ENCODE measurements at places on chromosomes 4 and X.

DNA sequence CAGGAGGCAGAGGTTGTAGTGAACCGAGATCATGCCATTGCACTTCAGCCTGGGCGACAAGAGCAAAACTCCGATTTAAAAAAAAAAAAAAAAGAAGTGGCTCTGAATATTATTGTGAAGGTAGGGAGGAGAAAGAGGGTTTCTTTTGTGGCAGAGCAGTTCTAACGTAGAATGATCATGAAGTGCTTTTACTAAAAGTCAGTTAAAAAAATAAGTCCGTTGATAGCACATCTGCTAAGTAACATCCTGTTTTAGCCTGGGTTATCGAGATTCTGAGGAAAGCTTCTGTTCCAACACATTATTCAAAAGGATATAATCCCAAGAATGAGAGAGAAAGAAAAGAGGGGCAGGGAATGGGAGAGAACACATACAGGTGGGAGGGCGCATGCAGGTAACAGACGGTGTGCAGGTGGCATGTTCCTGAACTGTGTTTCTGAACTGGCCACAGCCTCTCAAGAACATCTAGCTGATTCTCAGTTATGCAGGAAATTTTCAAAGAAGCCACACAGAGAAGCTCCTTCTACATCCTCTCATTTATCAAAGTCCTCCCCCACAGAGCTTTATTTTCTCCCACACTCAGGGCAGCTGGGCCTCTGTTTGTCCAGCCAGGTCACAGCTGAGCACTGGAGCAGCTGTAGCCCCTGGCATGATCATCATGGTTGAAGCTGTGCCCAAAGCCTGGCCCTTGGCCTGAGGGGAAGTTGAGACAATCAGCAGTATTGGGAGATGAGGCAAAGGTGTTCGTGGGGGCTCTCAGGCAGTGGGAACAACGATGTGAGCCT lies 342.3 kb downstream of the ZNF674 start:
- DNase-seq: no peak

DNA sequence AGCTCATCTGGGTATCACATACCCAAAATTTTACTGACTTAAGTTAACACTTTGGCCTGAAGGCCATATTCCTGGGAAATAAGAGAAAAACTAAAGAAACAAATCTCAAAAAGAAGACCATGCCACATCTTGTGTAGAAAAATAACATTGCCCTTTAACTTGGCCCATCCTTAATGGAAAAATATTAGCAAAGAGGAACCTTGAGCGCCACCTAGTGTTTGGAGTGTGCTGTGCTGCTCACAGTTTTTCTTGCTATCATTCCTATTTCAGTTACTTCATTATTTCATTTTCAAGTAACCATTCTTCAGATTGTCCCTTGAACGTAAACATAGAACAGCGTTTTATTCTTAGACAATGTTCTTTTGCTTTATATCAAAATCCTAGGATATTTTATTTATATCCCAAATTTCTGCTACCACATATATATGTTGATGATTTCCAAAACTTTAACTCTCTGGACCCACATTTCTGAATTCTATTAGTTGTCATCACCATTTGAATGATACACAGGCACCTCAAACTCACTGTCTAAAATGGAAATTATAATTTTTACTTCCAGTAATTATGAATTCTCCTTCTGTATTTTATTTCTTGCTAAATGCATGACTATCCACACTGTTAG lies 999.0 kb upstream of the ADGRL3 start:
- peak; percentile 62 for DNase-seq

- no peak for DNase-seq
These were observed 228.2 kb upstream of the DIPK2B start for GRCh38 chrX:45428831-45429230.

DNA sequence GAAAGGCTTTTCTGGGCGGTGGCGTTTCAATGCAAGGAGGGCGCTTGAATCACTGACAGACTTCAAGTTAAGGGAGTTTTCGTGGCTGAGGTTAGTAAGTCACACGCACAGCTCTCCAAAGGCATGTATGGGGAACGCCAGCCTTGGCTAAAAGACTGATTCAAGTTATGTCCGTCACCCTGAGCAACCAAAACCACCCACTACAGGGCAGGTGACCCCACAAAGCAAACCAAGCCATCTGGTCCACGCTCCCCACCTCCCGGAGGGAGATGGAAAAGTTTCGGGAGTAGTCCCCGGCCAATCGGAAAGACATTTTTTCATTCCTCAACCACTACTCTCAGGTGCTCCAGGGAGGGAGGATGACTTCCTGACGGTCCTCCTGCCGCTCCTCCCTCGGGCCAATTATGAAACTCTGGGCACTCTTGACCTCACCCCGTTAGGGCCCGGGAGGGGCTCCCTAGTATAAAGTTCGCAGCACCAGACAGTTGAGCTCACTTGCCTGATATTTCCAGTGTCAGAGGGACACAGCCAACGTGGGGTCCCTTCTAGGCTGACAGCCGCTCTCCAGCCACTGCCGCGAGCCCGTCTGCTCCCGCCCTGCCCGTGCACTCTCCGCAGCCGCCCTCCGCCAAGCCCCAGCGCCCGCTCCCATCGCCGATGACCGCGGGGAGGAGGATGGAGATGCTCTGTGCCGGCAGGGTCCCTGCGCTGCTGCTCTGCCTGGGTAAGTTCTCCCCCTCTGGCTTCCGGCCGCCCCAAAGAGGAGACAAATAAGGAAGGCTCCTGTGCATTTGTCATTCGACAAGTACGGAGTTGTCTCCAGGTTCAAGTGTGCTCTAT lies at the start of gene EREG:
Gene EREG (plus strand): TSS at position 494 of the 840 bp plus-strand sequence. CDS start 164 bp downstream, at position 658.
- peak; percentile 25 for DNase-seq

- DNase-seq: no peak
These were observed 126.8 kb downstream of the GPR143 start for GRCh38 chrX:9638871-9639270.

DNA sequence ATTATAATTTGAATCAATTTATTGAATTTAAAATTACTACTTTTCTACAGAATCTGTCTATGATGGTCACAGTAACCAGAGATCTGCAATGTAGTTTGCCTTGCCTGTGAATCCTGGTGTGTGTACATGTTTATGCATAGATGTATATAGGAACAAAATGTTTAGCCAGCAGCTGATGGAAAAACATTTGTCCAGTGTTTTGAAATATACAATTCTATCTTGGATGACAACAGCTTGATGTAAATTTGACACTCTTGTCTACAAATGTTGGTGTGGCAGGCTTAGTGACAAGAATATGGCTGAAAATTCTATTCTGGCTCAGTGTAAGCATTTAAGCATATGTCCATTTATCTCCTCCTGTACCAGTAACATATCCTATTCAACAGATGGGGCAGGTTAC lies 229.4 kb downstream of the RCHY1 start:
- no peak for DNase-seq

DNA sequence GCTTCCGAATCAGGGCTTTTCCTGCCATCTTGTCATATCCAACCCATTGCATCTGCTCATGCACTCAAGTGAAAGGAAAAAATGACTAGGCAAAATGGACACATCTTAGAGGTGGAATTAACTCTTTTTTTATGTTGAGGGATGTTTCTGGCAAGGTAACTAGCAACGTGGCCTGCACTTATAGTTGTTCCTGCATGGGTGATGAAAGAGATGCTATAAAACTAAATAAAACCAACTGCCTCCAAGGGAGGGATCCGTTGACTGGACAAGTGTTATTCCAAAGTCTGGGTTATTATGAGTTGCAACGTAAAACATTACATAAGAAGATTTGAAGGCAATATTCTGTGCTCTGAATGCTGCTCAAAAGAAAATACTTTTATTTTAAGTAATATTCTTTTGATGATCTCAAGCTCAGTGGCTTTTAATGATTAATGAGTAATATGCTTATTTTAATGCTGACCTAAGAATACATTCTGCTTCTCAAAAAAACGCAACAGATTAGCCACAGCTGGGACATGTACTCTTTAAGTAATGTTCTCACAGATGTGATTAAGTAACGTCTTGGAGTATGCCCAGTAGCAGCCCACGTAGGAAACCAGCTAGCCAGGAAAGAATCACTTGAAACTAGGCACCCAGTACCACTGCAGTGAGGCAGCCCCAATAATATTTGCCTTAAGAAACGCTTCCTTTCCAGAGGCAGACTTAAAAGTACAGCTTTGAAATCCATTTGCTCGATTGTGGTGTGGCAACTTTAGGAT lies 27.4 kb downstream of the KLF3 start:
- DNase-seq: no peak

GRCh38 chrX:135396566-135396965 lies 25.2 kb upstream of the SMIM10L2A start:
- DNase-seq: no peak

DNA sequence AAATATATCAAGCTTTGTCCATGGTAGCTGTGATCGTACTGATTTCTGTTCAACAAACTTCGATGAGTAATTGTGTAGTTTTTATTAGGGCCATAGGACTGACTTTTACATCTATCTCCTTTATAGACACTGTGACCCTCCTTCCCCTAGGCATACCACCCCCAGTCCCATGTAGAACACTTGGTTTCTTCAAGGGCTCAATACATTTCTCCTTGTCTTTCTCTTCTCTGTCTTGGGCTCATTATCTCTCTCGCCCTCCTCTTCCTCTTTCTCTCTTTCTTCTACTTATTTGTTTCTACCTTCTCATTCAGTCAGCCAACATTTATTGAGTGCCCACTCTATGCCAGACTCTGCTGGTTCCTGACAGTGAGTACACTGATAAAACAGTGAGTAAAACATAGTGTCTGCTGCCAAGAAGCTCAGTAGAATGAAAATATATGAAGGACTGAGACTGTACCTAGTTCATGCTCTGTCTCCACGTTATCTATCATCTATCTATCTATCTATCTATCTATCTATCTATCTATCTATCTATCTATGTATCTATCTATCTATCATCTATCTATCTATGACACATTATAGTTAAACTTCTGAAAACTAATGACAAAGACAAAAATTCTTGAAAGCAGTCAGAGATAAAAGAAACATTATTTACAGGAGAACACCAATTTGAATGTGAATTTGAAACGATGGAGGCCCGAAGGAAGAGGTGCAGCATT lies 122.8 kb downstream of the RBMX2 start:
- no peak for DNase-seq

DNA sequence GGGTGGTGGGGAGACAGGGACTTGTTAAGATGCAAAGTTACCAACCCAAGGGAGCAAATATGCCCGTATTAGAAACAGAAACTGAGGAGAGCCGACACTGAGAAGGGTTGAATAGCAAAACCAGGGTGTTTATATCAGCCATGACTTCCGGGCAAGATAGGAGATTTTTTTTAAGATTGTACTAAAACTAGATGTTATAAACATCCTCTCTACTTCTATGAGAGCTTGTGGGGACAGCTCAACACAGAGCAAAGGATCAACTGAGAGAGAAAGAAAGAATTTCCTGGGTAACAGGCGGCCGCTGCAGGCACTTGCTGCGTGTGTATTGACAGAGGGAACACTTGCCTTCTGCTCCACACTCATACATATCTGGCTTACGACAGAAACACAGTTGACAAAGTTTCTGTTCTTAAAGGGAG lies 49.1 kb upstream of the FBXW7 start:
- no peak for DNase-seq

DNA sequence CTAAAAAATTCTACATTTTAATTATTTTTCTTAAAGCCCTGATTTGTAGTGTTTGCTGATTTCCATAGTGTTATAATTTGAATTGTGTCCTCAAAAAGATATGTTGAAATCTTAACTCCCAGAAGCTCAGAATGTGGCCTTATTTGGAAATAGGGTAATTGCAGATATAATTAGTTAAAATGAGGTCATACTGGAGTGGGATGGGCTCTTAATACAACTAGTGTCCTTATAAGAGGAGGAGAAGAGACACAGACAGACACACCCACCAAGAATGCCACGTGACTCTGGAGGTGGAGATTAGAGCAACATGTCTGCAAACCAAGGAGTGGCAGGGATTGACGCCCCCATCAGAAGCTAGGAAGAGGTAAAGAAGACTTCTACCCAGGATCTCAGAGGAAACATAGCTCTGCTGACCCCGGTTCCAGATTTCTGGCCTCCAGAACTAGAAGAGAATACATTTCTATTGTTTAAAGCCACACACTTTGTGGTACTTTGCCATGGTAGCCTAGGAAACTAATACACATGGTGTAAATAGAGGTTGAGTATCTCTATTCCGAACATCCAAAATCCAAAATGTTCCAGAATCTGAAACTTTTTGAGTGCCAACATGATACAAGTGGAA lies 70.5 kb upstream of the IRF2 start:
- DNase-seq: peak; percentile 18

GRCh38 chr4:185738038-185738552 lies 73.9 kb downstream of the SORBS2 start:
- DNase-seq: no peak

DNA sequence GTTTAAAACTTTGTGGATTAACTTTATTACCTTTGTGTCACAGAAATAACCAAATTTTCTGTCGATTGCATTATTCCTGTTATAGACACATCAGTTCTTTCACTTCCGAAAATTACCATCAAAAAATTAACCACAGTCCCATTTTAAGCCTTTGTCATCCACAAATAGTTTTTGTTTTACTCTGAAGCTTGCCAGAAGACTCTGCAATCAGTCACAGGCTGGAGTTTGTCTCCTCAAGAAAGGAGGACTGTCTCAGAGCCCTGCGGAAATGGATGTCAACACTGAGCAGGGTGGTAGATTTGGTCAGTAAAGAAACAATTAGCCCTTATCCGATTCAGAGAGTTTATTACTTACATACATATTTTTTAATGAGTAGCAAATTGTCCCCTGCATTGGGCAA lies 20.1 kb upstream of the TCEAL4 start:
- no peak for DNase-seq

DNA sequence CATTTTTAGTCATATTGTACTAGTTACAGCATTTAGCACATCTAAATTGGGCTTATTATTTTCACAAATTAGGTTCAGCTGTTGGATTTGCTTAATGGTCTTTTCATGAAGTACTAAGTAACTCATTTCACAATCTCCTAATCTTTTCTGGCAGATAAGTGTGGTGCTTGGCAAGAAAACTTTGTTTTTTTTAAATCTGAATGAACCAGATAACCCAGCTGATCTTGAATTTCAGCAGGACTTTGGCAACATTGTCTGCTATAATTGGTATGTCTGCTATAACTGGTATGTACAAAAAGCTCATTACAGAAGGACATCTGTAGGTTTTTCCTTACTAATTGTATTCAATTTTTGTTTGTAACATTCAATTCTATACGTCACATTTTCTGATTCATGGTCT lies 22.7 kb downstream of the WDR19 start:
- DNase-seq: no peak

DNA sequence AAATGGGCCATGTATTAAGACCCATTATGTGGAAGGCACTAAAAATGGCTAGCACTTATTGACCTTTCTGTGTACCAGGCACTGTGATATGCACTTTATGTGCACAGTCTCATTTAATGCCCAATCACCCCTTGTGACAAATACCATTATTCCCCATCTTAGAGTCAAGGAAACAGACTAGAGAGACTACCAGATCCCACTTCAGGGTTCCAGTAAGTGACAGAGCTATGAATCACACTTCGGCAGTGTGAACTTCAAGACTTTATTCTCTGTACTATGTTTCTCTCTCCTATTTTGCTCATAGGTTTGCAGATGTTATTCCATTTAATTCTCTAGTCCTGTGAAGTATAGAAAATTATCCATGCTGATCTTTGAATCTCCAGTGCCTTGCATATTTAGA lies 107.0 kb downstream of the NFKB1 start:
- DNase-seq: no peak

DNA sequence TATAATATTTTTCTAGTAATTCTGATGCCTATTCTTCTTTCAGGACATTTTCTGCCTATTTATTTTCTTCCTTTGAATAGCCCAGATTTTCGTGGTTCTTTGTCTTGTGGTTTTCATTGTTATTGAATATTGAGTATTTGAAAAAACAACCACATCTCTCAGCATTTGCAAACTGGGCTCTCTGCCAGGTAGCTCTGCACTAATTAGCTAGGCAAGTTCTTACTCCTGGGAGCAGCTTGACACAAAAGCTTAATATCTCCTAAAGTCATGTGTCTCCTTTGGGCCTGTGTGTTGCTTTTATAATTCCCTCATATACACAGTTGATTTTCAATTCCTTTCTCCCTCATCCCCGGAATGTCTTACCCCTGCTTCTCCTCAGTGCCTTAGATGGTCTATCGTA lies 413.5 kb upstream of the GRIA3 start:
- no peak for DNase-seq

All from BE2C (cell line).